ENCODE measurements at places on chromosomes 4 and X.

DNA sequence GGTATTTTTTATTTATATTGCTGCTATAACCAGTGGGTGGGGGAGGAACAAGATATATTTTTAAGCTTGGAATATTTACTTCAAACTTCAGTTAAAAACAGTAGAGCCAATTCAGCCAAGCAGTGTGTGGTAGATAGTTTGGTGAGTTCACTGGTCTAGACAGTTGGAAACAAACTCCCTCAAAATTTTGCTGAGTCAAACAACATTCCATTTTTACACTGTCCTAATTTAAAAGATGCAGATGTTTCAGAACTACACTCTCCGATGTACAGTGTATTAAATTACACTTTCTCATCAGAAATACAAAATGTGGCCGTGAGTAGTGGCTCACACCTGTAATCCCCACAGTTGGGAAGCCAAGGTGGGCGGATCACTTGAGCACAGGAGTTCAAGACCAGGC is 23.3 kb downstream of the PRKX start:
- DNase-seq = no peak

GRCh38 chr4:25367004-25367621 is 9.9 kb upstream of the ANAPC4 start:
- no peak for DNase-seq

- no peak for DNase-seq
Observed at GRCh38 chr4:166435449-166435848, 562.4 kb downstream of the TLL1 start.

DNA sequence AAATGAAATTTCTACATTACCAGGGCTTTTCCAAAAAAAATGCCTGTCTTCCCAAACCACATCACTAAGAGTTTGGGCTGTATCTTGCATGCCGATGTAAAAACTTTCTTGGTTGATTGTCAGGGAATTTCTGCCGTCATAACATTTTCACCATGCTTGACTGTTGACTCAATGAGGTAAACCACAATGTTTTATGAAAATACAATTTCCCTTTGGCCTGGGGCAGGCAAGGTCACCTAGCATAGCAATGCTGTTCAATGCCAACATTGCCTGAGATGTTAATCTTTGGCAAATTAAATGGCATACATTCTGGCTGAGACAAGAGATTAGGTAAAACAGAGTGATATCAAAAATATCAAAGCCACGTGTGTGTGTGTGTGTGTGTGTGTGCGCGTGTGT is 137.1 kb upstream of the TBL1X start:
- DNase-seq = no peak

GRCh38 chrX:81201071-81201470 is 642 bp downstream of the HMGN5 start:
- DNase-seq = no peak

All from effector memory CD4-positive, alpha-beta T cell (primary cell).